Smooth muscle cell of trachea (primary cell): ENCODE measurements at places on chromosomes 1 and 21. TPM values are rescaled to one million over a fixed set of nuclear protein-coding genes. Genes with fewer than 3 reads are reported as not detected.

Gene ASCL5
- total RNA-seq, result not detected in 2 replicates

Gene AK5
- 69.1 and 72.4 TPM in 2 replicates for total RNA-seq

Gene LCE3B
- not detected in 2 replicates for total RNA-seq

Gene KCNJ9
- under 0.01 TPM in 1 of 2 replicates, not detected in the other for total RNA-seq

Gene LAX1
- not detected in 2 replicates for total RNA-seq

Gene INSRR
- total RNA-seq, result under 0.01 TPM in 1 of 2 replicates, not detected in the other

Gene RYR2
- total RNA-seq, result not detected in 2 replicates

Gene FCRL6
- not detected in 2 replicates for total RNA-seq

Gene HSPB7
- 3.3 and 5.0 TPM in 2 replicates for total RNA-seq

Gene PGLYRP3
- not detected in 2 replicates for total RNA-seq

Gene AGMAT
- total RNA-seq, result 0.99 and 1.6 TPM in 2 replicates
